ENCODE measurements at places on chromosomes 7 and 10.

DNA sequence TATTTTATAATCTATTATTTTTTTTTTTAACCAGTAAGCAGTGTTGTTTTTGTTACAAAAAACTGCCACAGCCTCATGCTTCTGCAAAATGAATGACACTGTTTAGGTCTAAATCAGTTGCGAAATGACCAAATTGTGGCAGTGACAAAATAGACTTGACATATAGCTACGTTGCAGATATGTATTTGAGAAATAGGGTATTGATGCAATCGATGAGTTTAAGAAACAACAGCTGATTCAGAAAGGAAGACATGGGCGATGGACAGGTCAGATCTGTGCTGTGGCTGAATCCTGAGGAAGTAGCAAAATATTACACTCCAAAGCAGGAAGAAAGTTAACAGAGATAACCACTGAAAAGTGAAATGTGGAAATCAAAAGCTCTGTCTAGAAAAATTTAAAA is 89.0 kb upstream of the STEAP4 start:
- no peak for DNase-seq

- DNase-seq, result no peak
Measured at GRCh38 chr10:126135177-126135576, 238.8 kb downstream of the FANK1 start.

DNA sequence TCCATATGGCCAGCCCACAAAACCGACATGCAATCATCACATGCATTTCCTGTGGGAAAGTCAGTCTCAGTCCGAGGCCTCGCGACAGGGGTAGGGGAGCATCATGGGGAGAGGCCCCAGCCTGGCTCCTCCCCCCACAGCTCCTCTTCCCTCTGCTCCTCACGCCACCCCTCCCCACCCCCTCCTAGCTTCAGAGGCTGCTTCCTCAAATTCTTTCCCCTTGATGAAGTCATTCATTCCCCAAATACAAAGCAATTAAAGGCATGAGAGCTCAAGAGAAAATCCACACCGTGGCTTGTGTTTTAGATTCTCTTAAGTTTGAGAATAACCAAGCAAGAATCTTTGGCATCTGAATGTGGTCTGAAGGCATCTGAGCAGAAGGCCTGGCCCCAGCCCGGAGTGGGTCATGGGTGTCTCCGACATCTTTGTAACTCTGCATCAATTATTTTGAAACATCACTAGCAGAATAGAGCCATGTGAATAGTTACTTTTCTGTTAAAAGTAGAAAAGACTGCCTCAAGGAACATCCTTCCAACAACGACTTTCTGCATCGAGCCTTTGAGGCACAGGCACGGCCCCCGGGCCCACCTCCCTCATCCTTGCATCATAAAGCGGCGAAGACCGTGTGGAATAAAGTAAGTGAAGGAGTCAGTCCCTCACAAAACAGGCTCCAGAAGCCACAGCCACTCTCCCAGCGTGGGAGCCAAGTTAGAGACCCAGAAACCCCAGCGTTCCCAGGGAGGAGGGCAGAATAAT is 90.9 kb downstream of the DIP2C start:
- peak; percentile 92 for DNase-seq

GRCh38 chr10:102227050-102227449 is 951 bp downstream of the ELOVL3 start:
- DNase-seq, result no peak

DNA sequence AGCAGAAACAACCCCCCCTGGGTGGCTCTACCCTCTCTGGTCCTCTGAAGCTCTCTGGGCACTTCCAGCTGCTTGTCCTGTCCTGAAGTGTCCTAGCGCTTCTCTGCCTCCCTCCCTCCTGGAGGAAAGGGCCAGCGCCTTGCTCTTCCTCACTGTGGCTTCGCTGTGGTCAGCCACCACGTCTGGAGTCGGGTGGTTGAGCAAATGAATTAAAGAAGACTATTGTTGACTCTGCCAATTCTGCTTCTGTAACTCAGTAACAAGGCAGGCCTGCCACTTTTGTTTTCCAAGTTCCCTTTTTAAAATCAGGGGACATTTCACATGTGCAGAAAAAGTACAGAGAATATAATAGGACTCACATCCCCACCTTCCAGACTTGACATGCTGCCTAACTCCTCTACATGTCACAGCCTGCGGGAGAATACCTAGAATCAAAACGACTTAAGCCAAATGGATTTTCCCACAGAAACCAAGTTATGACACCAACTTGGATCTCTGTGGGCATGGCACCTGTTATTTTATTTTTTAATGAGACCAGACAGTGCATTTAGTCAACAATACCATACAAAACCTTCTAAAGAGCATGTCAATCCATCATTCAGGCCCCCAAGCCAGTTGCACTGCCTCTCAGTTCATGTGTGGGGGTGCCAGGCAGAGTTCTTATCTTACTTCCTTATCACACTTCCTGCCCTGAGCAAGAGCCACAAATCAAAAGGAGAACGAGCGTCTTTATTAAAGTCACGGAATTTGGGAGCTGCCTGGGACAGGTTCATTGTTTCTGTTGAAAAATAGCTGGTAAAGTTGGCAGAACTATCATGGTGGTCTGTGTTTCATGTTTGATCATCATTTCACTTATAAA is 6.8 kb downstream of the FFAR4 start:
- DNase-seq, result no peak

DNA sequence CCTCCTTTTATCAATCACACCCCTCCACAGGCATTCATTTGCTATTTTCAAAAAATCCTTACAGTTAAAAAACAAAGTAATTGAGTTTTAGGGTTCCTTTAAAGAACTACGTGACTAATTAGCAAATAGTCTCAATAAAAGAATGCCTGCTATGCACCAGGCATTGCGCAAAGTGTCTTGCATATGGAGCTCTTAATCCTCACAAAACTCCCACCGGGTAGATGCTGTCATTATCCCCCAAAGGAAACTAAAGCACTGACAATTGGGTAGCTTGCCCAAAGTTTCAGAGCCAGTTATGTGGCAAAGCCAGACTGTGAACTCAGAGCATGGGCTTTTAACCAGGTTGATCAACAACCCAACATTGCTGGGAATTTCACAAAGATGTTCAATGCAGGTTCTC is 305.7 kb downstream of the ELMO1 start:
- DNase-seq, result no peak

DNA sequence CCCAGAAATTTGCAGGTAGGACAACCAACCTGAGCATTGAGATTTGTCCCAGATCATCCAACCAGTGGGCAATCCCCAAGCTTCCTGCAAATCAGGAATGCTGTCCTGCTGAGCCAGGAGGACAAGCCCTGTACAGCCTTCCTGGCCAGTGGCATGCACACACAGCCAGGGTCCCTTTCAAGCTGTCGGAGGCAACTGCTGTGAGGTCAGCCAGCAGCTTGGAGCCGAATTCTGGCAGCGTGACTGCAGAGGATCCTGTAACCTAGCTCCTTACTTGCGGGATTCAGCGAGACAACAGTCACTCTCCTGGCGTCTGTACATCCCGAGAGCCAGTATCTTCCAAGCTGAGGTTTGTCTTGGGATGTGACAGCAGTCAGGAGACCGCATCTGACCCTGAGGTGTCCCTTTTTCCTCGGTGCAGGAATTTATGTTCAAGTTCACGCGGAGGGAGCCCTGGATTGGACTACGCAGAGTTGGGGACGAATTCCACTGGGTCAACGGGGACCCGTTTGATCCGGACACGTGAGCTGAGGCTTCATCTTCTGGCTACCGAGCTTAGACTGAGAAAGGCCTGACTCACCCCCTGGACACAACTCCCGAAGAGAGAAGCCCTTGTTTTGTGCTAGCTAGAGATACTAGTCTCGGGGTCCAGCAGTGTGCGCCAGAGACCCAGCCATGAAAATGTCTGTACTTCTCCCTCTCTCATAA is 18.3 kb downstream of the CLEC2L start:
- no peak for DNase-seq

DNA sequence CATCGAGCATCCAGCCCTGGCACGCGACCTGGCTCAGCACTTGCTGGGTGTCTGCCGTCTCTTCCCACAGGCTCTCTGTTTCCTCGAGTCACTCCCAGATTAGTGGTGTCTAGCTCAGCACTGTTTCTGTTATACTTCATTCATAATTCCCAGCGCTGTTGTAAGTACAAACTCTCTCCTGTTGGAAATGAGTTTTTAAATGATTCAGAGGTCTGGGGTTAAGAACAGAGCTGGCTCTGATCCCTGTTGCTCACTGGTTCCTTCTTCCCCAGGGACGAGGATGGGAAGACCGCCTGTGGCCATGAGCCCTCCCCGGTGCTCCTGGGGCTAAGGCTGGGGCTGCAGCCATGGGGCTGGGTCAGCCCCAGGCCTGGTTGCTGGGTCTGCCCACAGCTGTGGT is 17.3 kb upstream of the C10orf95 start:
- DNase-seq, result no peak

- no peak for DNase-seq
Measured at GRCh38 chr10:43201545-43202131, 63.4 kb downstream of the CSGALNACT2 start.

DNA sequence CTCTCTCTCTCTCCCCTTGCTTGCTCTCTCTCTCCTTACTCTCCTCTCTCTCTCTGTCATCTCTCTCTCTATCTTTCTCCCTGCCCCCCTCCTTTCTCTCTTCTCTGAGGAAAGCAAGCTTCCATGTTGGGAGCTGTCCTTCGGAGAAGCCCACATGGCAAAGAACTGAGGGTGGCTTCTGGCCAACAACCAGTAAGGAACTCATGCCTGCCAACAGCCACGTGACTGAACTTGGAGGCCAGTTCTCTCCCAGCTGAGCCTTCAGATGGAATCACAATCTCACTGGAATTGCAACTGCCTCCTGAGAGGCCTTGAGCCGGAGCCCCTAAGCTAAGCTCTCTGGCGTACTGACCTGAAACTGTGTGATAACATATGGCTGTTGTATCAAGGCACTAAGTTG is 12.0 kb upstream of the DHTKD1 start:
- no peak for DNase-seq

DNA sequence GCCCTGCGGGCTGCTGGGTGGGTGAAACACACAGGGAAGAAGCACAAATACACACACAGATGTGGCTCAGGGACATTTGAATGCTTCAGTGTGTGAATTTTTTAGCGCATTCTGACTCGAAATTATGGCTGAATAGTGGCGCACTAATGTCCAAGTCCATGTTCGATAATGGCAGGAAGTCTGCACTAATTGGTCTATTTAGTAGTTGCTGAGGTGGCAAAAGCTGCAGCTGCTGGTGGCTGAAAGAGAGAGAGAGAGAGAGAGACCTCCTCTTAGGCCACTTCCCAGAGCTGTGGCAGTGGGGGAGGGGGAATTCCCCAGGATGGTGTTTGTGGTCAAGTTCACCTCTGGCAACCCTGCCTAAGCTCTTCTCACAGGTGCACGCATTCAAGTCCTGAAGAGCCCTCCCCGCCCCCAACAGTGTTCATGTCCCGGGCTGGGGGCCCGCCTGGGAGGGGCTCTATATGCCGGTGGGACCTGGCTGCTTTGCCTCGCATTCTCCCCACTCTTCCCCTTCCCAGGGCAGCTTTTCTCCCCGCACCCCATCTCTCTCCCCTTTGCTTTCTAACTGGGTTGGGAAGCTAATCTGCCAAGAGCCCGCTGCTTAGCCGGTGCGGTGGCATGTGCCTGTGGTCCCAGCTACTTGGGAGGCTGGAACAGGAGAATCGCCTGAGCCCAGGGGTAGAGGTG is 6.0 kb upstream of the MNX1 start:
- DNase-seq, result no peak

DNA sequence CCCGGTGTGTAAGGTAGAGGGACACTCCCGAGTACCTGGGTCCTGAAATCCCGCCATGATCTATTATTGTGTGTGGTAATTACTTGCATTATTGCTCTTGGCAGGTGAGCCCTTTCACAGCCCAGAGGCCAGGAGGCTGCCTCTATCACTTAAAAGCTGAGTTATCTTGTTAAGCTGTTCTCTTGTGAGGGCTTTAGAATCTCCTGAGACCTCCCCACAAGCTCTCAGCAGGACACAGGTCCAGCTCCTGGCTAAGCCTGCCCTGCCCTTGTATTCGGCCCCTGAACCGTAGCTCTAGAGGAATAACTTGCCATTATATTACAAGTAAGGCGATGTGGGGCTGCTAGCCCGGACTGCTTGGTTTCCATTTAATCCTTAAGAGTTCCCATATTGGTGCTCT is 13.9 kb downstream of the SND1 start:
- no peak for DNase-seq

DNA sequence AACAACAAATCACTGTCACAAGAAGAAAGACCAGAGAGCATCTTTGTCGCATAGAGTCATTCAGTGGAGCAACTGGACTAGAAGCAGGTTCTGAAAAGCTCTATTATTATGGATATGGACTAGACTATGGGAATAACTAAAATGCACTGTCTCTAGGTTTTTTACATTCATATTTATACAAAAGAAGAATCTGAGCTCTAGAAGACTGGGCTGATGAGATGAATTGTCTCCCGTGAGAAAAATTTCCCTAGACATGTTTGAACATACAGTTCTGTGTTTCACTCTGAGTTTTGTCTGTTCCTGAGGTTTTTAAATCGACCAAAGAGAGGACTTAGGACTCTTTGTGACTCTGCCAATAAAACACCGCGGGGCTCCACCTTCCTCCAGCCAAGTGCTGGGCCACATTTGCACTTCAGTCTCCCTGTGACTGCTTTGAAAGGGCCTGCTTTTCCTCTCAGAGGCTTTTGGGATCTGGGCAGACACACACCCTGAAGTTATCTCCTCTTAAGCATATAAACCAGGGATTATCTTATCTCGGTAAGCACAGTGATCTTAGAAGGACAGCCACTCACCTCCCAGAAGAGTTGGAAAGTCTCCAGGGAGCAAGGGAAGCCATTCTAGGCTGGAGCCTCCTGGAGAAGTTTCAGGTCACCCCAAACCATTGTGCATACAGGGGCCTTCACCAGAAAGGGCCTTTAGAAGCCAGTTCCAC is 101.0 kb upstream of the JCAD start:
- DNase-seq, result no peak

DNA sequence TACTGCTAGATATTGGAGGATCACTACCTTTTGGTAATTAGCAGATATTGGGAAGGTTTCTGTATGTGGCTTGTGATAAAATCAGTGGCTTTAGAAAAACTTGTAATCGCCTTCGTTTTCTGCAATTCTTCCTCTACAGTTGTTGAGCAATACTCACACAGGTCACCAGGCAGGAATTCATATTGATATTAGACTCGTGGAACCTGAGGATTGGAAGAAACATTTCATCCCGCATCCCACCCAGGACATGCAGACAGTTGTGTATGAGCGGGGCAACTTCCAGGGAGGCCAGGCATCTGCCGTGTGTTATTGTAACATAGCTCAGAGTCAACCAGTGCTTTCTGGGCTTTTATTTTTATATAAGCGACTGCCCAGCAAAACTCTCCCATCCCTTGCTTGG is 821.3 kb downstream of the LRMDA start:
- no peak for DNase-seq

- no peak for DNase-seq
Measured at GRCh38 chr7:94030634-94031033, 26.5 kb upstream of the BET1 start.

GRCh38 chr7:64643566-64643965 is 22.4 kb upstream of the ZNF107 start:
- no peak for DNase-seq

DNA sequence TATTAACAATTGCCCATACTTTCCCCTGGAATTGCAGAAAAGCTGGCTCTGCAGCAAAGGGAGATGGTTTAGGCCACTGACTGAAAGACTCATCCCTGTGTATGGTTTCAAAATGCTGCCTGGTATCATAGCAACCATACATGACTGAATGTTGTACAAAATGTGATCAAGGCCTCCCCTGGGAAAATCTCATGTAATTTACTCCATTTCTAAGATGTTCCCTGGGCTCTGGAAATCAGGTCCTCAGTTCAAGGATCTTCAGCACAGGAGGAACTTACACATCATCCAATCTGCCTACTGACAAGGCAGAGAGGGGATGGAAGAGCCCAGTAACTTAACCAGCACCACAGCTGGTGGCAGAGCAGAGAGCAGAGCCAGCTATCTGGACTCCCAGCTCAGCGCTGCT is 111.8 kb downstream of the JAZF1 start:
- DNase-seq, result peak; percentile 9

All from RCC 7860 (cell line).